ENCODE measurements at places on chromosomes 3 and 15. TPM values are rescaled to one million over a fixed set of nuclear protein-coding genes. Genes with fewer than 3 reads are reported as not detected.

DNA sequence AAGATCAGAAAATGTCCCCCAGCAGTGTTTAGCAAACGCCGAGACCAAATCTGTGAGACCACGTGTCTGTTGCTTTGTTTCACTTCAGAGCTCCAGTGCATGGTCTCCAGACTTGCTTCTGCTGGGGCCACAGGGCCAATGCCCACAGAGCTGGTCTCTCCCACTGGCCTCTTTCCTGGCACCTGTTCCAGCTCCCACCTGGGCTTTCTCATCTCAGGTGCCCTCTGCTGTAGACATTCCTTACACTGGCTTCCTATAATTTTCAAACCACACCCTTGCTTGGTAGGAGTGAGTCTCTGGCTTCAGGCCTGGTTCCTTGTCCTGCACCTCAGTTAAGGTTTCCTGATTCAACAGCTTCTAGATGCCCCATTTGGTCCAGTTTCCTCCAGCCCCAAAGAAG is 243.1 kb downstream of the ADAMTS17 start:
- no peak for DNase-seq

DNA sequence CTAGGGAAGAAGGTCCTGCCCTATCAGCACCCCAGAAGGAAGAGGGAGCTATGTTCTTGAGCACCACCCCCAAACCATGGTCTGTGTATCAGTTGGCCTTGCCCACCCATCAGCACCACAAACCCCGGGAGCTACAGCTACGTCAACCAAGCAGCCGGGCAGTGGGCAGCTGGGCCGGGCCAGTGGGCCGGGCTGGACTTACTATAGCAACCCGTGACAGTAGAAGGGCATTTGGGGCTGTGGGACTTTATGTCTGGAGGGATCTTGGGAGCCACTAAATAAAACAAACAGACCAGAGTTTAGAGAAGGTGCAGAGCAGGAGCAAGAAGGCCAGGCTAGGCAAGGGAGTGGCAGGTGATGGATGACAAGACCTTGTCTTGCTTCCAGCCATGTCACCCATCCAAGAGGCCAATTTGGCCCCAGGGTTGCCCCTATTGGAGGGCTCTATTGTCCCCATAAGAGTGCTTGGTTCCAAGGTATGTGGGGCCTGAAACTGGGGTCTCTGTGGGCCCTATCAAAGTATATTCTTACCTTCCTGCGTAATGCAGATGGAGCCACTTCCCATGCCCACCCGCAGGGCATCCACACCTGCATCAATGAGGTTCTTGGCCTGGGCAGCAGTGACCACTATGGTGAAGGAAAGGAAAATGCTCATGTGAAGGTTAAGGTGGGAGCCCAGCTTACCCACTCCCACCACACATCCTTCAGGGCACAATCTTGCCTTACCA is 3.2 kb downstream of the IMPDH2 start:
- DNase-seq = no peak

DNA sequence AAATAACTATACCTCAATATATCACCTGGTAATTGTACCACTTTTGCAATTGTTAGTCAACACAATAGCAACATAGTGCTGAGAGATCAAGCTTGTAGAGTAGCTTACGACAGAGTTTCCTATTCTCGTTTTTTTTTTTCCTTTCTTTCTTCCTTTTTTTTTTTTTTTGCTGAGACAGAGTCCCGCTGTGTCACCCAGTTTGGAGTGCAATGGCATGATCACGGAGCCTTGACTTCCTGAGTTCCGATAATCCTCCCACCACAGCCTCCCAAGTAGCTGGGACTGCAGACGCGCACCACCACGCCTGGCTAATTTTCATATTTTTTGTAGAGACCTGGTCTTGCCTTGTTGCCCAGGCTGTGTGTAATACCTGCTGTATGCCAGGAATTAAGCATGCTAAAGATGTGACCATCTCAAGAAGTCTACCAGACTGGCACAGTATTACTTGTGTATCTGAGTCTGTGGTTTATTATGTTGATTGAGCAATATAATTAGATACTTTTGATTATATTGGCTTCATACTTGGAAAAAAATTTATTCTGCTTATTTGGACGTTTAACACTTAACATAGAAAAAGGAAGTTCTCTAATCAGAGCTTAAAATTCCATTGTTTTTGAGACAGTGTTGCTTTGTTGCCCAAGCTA is 3.0 kb downstream of the SELENOT start:
- DNase-seq = no peak

DNA sequence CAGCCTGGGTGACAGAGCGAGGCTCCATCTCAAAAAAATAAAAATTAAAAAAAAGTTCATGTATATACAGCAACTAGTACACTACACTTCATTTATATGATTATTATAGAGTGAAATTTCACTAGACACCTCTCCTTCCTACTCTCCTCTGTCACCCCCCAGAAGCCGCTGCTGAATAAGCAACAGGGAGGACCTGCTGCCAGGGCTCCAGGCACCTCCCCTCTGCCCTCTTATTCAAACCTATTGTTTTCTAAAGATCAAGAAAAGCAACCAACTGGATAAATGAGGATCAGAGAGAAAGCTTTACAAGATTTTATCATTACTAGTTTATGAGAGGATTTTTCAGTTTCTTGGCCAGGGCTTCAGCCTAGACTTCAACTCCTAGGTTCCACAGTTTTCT is 71.5 kb downstream of the DHX30 start:
- DNase-seq = no peak

PRKCD gene
- 27.2 TPM for total RNA-seq

- DNase-seq = no peak
Observed at GRCh38 chr3:20482350-20482749, 296.3 kb upstream of the SGO1 start.

NAALADL2 gene
- total RNA-seq = not detected

DNA sequence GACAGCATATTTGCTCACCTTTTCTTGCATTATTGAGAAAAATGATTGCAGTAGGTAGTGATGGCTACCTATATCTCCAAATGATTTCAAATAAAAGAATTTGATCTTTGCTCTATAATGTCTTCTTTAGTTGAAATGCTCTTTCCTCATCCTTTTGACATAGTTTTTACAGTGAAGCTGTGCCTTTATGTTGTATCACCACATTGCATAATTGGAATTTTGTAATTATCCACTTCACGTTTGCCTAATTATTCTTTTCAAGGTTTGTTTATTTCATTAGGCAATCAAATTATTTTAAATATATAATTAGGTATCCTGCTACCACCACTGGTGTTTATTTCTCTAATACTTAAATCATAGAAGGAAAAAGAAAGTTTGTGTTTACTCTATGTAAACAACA is 21.3 kb upstream of the P2RY13 start:
- DNase-seq = no peak

DNA sequence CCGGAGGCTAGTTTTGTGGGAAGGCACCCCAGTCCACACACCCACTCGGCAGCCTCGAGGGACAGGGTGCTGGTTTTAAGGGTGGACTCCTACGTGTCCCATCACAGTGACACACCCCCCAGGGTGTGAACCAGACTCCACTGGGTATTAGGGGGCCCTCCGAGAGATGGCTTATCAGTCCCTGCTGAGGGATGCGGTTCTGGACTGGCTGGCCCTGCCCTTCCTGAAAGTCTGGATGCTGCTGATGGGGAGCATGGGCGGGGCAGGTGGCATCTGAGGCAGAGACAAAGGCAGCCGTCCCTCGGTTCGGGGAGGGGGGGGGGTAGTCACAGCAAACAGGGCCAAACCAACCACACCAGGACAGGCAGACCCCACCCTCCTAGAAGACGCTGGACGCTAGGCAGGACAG is 939 bp upstream of the ULK3 start:
- DNase-seq = no peak

- DNase-seq = no peak
Observed at GRCh38 chr15:56758770-56759449, 25.6 kb upstream of the ZNF280D start.

GOLGA6L7 gene
- total RNA-seq = not detected

All from activated T-cell treated with anti-CD3 and anti-CD28 coated beads, Interleukin-2, amount 50 U/mL, for 72 hours (primary cell).